IPS DF 6.9 (cell line): ENCODE measurements at places on chromosomes 6 and 20.

GRCh38 chr6:8064638-8065518 is 689 bp upstream of the BLOC1S5 start:
- no peak for DNase-seq

DNA sequence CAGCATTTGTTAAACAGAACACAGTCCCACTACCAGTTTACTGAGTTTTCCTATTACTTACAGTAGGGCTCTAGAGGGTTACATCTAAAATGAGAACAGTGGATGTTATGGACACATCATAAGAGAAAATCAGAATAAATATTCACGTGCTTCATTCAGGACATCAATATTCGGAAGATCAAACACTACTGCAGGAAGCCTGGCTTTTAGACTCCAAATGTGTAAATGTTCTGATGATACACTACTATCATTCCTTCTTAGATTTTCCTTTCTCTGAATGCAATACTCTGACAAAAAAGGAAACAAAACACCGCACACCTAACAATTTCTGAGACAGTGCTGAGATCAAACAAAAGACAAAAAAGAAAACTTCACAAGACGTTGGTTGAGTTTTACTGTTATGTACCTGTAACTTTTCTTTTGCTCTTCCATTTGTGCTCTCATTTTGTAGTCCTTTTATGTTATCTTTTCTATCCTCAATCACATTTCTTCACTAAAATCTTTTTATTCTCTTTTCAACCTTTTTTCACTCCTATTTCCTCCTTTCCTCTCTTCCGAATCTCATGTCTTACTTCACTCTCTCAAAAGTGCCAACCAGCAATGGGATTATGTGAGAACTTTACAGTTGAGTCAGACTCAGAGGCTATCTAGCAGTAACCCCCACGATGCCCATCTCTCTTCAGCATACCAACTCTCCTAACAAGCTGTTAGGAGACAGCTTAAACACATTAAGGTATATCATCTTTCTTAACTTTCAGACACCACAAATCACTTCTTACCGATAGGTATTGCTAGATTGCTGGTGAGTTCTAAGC is 1.7 kb downstream of the FAM184A start:
- no peak for DNase-seq

DNA sequence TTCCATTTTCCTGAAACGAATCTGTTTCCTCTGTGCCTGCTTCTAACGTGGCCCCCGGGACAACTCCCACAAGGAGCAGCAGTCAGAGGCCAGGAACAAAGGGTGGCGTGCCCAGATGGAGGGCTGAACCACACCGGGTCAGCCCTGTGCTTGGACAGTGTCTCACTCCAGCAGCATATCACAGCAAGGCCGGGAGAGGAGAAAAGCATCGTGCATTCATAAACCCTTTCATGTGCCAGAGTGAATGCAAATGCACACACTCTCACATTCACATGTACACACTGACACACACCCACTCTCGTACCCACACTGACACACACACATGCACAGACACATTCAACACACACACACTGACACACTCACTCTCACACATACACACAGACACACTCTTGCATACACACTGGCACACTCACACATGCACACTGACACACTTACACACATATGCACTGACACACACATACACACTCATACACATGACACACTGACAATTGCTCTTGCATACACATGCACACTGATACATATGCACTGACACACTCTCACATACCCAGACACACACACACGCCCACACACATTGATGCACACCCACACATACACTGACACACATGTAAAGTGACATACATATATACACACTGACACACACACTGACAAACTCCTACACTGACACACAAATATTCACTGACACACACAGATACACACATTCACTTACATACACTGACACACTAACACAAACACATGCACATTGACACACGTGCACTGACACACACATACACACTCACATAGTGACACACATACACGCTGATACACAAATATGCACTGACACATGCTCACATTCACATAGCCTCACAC is 237.0 kb downstream of the LRFN2 start:
- DNase-seq = no peak

- no peak for DNase-seq
Observed at GRCh38 chr6:2247664-2248063, 2.3 kb upstream of the GMDS start.

DNA sequence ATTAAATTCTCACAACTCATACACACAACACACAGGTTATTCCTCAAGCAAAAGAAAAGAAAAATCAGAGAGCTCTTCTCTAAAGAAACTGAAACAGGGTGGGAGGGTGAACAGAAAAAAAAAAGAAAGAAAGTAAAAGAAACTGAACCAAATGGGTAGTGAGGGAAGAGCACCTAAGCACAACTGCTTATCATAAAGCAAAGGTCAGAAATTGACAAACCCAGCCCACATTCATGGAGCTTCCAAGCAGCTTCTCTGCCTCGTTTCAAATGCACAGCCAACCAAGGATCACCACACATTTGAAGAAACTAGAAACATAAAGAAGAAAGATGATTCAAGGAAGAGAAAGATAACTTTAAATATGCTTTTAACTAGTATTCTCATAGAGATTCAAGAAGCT is 90.5 kb downstream of the RNGTT start:
- no peak for DNase-seq
